H4 (cell line): ENCODE measurements at places on chromosomes 12 and 14. TPM values are rescaled to one million over a fixed set of nuclear protein-coding genes. Genes with fewer than 3 reads are reported as not detected.

DNA sequence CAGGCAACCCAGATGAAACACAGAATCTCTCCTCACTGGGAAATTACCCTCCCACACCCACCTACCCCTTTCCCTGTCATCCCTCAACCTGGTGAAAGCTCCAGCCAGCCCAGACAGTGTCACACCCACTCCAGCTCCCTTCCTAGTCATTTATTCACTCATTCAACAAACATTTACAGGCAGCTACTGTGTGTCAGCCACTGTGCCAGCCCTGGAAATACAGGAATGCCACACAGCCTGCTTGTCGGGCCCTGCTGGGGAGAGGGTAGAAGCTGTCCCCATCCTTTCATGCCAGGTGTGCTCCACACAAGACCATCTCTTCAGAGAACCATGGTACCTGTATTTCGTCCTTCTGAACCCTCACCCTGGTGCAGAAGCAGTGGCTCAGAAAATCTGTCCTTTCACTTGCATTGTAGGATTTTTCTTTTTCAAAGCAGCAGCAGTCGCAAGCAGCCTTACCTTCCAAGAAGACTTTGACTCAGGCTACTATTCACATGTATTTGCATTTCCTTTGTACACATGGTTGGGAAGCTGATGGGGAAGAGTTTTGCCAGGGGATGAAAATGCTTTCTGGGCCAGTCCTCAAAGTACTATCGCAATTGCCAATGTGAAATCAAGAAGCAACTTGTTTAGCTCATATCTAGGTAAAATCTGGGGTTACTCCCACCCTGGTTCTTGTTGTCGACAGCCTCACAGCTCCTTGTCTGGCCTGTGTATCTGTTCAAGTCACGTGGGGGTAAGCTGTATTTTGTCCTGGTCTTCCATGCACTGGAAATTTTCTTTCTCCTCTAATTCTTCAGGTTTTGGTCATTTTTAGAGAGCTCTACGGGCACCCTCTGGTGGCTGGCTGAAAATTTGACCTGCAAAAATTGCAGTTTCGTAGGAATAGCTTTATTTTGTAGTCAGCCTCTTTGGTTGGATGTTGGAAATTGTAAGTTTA is 147.4 kb upstream of the EGLN3 start:
- peak; percentile 43 for DNase-seq

DNA sequence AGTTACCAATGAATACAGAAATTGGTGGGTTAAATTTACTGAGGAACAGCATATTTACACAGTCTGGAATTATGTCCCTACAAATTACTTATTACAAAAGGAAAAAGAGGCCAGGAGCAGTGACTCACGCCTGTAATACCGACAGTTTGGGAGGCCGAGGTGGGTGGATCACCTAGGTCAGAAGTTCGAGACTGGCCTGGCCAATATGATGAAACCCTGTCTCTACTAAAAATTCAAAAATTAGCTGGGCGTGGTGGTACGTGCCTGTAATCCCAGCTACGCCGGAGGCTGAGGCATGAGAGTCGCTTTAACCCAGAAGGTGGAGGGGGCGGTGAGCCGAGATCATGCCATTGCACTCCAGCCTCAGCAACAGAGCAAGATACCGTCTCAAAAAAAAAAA is 52.6 kb downstream of the HECTD1 start:
- peak; percentile 6 for DNase-seq

DNA sequence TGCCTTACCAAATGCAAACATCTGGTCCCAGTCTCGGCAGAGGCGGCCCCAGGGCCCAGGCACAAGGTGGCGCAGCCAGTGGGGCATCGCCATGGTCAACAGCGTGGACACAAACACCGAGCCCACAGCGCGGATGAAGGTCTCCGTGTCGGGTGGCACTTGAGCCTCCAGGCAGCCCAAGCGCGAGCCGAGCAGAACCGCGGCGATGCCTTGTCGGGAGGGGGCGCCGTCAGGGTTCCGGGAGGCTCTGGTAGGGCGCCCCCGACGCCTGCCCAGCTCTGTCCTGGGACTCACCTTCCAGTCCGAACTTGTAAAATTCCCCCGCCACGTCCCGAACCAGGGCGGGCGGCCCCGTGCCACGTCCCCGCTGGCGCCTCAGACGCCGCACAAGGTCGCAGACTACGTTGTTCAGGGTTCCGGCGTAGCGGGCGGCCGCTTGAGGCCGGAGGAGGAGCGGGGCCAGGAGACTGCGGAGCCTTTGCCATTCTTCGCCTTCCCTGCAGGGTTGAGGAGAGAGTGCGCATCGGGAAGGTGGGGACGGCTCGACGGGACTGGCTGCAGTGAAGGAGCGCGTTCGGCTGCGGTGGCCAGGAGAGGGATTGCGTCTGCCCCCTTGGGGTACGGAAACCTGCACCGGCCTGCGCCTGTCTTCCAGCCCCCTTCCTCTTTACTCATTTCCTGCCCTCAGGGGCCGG is 1.7 kb downstream of the CYP27B1 start:
- DNase-seq = no peak

DNA sequence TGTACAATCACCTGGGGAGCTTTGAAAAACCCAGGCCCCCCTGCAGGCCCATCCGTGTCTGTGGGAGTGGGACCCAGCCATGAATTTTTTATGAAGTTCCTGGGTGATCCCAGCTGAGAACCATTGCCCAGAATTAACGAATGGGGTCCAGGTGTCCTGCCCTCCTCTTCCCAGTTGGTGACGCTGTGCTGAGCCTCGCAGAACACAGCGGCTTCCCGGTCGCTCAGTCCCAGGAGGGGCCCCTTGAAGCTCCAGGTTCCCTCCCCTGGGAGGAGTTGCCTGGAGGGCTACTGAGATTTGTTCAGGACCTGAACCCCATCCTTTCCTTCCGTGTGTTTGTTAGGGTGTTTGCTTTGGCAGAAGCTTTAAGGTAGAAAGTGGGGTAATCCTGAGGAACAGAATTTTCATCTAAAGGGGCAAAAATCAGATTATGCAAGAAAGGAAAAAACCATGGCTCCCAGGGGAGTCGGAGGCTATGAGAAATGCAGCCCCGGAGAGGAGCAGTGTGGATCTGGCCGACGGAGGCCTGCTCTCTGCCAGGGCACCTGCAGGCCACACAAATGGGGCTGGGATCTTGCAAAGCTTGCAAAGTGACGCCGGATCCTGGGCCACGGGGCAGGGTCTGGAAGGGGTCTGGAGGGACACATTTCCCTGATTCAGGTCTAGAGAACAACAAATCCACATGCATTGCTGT is 164.7 kb upstream of the PRMT8 start:
- DNase-seq = no peak

PRPH gene
- total RNA-seq = 0.10 TPM in 1 of 2 replicates, not detected in the other

- DNase-seq = no peak
Observed at GRCh38 chr14:104891121-104891551, 26.1 kb downstream of the CEP170B start.

HHIPL1 gene
- 0.02 and 0.14 TPM in 2 replicates for total RNA-seq

REM2 gene
- total RNA-seq = 0.27 TPM in 1 of 2 replicates, not detected in the other

DPY19L2 gene
- total RNA-seq = 2.5 and 4.0 TPM in 2 replicates

- DNase-seq = no peak
Observed at GRCh38 chr14:71632440-71632946, 299.7 kb upstream of the RGS6 start.

DNA sequence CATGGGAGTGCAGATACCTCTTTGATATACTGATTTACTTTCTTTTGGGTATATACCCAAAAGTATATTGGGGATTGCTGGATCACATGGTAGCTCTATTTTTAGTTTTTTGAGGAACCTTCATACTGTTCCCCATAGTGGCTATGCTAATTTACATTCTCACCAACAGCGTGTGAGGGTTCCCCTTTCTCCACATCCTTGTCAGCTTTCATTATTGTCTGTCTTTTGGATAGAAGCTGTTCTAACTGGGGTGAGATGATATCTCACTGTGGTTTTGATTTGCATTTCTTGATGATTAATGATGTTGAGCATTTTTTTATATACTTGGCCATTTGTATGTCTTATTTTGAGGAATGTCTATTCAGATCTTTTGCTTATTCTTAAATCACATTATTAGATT is 44.1 kb upstream of the JDP2 start:
- DNase-seq = no peak

- DNase-seq = peak; percentile 36
Observed at GRCh38 chr12:110937104-110937641, 16.8 kb upstream of the MYL2 start.

GRCh38 chr12:114746297-114747011 is 62.5 kb upstream of the TBX3 start:
- no peak for DNase-seq

- no peak for DNase-seq
Observed at GRCh38 chr14:49196327-49196726, 389.9 kb downstream of the RPS29 start.

TMTC2 gene
- total RNA-seq = 2.6 and 4.0 TPM in 2 replicates

DNA sequence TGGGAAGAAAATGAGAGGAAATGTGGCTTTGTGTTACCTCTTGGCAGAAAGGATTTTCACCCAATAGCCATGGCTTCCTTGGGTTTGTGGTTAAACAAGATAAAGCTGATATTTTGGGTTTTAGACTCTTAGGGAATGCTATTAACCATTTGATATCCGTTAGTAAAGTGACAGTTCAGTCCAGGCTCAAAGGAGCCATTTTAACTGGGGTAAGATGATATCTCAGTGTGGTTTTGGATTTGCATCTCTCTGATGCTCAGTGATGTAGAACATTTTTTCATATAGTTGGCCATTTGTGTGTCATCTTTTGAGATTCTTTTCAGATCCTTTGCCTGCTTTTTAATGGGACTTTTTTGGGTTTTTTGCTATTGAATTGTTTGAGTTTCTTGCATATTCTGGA is 30.1 kb downstream of the IFT43 start:
- DNase-seq = no peak

GALNT6 gene
- total RNA-seq = 0.06 TPM in 1 of 2 replicates, not detected in the other

GRCh38 chr14:81529391-81529790 is 4.3 kb downstream of the SEL1L start:
- DNase-seq = no peak

GRCh38 chr14:98077176-98077575 is 1194.8 kb downstream of the BCL11B start:
- DNase-seq = no peak

SERPINA9 gene
- total RNA-seq = not detected in 2 replicates

TAS2R19 gene
- 0.21 TPM in 1 of 2 replicates, not detected in the other for total RNA-seq

C12orf56 gene
- not detected in 2 replicates for total RNA-seq

TSHR gene
- not detected in 2 replicates for total RNA-seq

FAM90A1 gene
- total RNA-seq = not detected in 2 replicates

GRCh38 chr12:132724506-132725241 is 14.0 kb downstream of the PGAM5 start:
- no peak for DNase-seq

- DNase-seq = no peak
Observed at GRCh38 chr14:100346306-100347091, 23.4 kb downstream of the SLC25A47 start.

GRCh38 chr12:4943938-4944284 is 34.2 kb downstream of the KCNA1 start:
- no peak for DNase-seq

DNA sequence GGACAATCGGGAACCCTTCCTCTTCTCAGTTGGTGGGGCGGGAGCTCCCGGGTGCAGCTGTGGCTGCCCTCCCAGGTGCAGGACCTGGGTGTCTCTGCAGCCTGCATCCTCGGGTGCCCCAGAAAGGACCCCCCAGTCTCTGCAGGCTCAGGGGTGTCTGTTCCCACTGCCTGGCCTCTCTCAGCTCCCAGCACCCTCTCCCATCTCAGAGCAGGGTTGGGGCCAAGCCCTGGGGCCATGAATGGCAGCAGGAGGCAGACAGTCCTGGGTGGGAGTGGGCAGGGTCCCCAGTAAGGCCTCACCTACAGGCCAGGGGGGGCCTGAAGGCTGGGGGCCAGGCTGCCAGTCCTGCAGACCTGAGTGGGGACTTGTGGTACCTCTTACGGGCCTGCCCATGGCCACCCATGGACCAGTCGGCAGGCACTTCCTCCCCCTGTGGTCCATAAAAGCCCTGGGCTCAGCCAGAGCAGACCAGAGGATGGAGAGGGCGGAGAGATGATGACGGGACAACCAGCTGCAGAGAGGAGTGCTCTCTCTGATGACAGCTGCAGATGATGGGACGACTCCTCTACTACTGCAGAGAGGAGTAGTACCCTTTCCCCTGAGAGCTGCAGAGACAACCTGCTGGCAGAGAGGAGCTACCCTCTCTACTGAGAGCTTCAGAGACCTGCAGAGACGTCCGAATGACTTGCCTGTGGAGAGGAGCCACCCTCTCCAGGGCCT is 26.6 kb downstream of the TCHP start:
- DNase-seq = no peak

- DNase-seq = peak; percentile 71
Observed at GRCh38 chr14:77041881-77042545, 13.5 kb upstream of the IRF2BPL start.

KLRF1 gene
- total RNA-seq = 0.49 and 0.75 TPM in 2 replicates

PAPLN gene
- total RNA-seq = not detected in 2 replicates

RASSF9 gene
- 0.23 and 0.54 TPM in 2 replicates for total RNA-seq

GRCh38 chr12:50546441-50547318 is 41.9 kb downstream of the DIP2B start:
- no peak for DNase-seq

GRCh38 chr12:108101605-108102175 is 27.4 kb upstream of the WSCD2 start:
- no peak for DNase-seq

DNA sequence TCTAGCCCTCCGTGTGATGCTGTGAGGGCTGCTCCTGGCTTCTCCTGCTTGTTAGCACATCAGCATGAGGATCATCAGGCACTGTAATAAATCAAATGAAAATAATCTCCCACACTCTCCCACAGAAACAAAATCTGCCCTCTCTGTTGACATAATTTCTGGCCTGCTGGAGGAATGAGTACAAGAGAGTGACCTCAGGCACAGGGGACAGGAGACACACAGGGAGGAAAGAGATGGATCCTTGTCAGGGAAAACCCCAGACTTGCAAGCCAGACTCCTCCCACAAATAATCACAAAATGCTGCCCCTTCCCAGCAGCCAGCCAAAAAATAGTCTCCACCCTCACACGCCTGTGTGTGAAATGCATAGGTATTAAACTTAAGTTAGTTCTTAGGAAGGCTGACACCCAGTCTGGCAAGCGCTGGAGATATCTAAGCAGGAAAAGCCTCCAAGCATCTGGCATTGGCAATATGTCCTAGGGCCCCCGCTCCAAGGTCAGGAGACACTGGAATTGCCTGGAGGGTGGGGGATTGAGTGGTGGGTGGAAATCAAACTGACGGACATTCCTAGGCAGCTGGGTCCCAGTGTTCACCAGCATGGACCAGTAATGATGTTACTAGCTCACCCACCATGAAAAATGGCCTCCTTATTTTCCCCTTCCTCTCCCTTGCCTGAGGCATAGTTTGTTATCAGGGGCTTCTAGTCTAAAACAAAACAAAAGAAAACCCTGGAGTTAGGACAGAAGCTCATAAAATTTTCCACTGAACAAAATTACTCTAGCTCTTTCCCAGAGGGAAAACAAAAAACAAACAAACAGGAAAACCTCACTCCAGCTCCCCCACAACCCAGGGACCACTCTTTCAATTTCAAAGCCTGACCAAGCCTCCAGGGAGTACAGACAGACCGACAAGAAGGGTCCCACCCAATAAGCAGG is 22.0 kb downstream of the SMUG1 start:
- no peak for DNase-seq

DNA sequence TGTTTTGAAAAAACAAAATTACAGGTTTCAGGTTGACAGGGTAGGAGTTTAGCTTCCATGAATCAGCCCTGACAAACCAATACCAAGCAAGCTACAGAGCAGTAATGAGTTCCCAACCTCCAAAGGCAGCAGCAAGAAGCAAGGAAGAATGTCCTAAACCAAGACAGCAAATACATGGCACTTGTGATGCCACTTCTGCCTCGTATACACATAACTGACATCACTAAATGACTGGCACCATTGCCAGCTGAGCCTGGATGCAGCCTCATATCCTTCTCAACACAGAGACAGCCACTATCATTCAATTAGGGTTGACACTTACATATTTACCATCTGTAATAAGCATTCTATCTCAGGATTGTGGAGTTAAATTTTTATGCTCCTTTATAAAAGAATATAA is 35.0 kb upstream of the MDM1 start:
- DNase-seq = no peak
